ENCODE measurements at places on chromosomes 1 and 21. TPM values are rescaled to one million over a fixed set of nuclear protein-coding genes. Genes with fewer than 3 reads are reported as not detected.
A peak's percentile ranks its signal among the peaks of the same experiment; 100 is the strongest.

- no peak for ATAC-seq
Observed at GRCh38 chr1:55309786-55310504, 94.8 kb upstream of the USP24 start.

DNA sequence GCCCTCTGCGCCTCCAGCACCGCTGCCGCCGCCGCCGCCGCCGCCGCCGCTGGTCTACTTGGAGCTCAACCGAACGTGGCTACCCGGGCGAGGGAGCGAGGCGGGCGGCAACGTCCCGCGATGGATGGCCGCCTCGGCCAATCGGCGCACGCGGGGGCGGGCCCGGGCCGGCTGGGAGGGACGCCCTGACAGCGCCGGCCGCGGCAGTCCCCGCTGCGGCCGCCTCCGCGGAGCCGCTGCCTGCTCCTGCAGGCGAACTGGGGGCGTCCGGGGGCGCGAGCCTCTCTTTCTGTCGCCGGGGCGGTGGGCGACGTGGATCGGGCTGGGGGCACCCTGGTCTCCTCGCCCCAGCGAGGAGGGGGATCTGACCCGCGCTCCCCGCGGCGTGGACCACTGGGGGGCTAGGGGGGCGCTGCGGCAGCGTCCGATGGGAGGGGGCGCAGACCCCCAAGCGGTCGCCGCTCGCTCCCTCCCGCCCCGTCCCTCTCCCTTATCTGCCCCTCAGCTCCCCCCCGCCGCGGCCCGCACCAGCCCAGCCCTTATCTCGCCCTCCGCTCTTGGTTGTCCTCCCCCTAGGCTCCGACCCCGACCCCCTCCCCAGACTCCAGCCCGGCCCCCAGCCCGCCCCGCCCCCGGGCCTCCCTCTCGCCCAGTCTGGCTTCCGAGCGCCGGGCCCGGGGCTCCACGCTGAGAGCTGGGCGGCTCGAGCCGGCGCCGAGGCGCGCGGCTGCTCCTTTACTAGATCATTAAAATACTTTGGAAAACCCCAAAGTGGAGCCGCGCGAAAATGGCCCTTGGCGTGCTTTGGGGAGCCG, at the start of gene SSBP3:
TSS of gene SSBP3 (minus strand) at position 56 of the 815 bp plus-strand sequence.
- peak; percentile 93 for ATAC-seq

- no peak for ATAC-seq
Observed at GRCh38 chr1:88216441-88216840, 467.6 kb upstream of the PKN2 start.

GRCh38 chr1:211814313-211814712, 16.2 kb downstream of the LPGAT1 start:
- ATAC-seq, result no peak

DNA sequence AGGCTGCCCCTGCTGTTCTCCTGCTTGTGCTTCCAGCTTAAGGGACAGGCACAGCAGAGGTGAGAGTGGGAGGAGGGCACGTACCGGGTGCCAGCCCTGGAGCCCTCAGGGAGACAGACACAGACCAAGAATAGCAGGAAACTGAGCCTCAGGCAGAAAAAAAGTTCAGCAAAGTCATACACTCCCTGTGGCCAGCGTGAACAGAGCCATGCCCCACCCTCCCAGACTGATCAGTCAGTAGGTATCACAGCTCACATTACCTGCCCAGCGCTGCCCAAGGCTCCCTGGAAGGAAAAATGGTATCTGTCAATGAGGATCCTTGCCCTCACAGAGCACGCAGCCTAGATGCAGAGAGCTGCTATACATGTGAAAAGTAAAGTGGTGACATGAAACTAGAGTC, 1.3 kb downstream of the UBL4B start:
- peak; percentile 41 for ATAC-seq

DNA sequence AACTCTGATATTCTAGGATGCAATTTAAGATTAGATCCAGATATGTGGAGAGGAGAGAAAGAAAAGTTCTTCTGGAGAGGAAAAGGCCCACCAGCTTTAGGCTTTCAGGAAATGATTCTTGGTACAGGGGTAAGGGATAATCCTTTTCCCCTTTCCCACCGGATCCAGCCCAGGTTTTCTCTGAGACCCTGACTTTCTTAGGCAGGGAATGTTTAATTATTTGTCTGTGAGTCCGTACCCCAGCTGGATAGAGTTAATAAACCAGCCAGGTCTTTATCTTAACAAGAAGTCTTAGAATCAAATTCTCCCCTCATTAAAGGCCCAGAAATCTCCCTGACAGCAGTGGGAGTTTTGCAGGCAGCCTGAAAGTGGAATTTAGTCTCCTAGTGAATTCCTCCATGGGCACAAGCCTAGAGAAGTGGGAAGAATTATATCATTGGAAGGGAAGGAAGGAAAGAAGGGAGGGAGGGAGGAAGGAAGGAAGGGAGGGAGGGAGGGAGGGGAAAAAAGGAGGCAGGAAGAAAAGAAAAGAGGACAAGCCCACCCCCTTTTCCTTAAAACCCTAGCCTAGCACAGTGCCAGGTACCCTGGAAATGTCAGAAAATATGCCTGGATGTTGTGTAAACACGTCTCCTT, 189.0 kb downstream of the PLPP3 start:
- no peak for ATAC-seq

- ATAC-seq, result no peak
Observed at GRCh38 chr1:160309185-160309557, 24.2 kb upstream of the PEX19 start.

GRCh38 chr1:2979191-2980072, 41.8 kb upstream of the ACTRT2 start:
- ATAC-seq, result peak; percentile 10

CFAP141 gene
- not detected for total RNA-seq

- ATAC-seq, result no peak
Observed at GRCh38 chr1:235783148-235783776, 83.4 kb downstream of the LYST start.

DNA sequence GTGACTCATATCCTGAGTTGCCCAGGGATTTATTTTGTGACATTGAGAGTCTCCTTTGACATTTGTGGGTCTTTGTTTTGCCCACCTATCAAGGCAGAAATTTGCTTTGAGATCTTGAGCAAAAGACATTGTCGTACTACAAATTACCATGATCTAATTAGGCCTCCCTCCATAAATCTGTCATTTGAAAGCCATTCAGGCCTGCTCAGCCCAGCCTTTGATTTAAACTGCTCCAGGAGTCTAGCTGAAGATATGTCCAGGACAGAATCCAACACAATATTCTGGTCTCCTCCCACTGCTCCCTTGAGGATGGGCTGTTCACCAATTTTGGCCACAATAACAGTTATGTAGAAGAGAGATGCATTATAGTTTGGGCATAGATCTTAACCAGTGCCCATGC, 86.7 kb downstream of the PROX1 start:
- no peak for ATAC-seq

- ATAC-seq, result no peak
Observed at GRCh38 chr1:3034162-3034561, 12.9 kb downstream of the ACTRT2 start.

RHOU gene
- 2.1 TPM for total RNA-seq

AKR7A3 gene
- 0.88 TPM for total RNA-seq

DNA sequence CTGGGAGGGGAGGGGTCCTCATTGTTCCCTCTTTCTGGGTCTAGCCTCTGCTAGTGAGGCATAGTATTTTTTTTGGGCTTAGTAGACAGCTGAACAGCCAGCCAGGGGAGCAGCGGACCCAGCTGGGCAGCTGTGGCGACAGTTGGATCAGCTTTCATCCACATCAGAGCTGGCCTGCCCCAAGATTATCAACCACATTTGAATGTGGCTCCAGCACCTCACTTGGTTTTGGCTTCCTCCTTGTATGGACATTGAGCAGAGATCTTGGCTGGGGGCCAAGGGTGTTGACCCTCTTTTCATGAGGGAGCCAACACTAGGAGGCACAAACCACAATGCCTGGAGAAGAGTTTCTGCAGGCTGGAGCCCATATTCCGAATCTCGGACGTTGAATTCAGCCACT, 25.0 kb downstream of the WNT4 start:
- no peak for ATAC-seq

PCNT gene
- total RNA-seq, result 18.1 TPM

DNA sequence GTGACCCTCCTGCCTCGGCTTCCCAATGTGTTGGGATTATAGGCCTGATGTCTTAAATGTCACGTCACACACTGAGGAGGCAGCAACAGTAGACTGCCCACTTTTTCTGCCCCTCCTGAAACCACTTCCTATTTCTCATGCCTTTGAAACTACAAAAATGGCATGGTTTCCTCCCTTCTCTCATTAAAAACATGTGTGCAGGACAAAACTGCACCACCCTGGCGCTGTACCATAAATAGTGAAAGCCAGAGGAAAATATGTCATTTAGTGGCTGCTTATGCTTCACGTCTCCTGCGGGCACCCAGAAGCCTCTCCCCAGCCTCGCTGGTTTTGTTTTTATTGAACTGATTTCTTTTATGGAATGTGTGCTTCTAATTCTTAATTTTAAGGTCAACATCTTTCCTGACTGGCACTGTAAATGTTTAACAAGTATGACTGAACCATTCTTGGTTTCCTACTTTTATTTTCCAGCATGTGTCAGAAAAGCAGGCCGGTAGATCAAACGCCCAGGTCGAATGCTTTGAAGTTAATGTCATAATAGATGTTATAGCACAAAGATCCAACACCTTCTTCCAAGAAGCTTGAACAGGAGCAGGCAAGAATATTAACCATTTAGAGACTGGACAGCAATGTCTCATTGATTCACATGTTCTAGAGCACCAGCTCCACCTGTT, 59.6 kb upstream of the C1orf87 start:
- no peak for ATAC-seq

BRINP2 gene
- not detected for total RNA-seq

GRCh38 chr1:61323681-61324328, 241.4 kb downstream of the NFIA start:
- ATAC-seq, result peak; percentile 69

DNA sequence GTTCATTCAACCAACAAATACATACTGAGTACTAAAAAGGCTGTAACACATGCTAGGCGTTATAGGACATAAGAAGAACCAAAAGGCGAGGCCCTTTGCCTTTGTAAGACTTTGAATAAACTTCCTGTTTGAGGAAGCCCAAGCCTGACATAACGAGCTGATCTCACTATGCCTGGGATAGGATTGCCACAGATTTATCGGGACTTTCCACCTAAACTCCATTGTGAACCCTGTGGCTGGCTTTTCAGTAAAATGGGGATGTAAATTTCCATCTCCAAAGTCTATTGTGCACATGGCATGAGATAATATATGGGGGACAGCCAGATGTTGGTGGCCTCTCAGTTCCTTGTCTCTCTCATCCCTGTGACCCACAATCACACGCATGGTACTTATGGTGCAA, 41.9 kb downstream of the LMO4 start:
- no peak for ATAC-seq

All from esophagus mucosa (tissue), 1 donor.